Renal cortical epithelial cell (primary cell): ENCODE measurements at places on chromosomes 7 and 10.

DNA sequence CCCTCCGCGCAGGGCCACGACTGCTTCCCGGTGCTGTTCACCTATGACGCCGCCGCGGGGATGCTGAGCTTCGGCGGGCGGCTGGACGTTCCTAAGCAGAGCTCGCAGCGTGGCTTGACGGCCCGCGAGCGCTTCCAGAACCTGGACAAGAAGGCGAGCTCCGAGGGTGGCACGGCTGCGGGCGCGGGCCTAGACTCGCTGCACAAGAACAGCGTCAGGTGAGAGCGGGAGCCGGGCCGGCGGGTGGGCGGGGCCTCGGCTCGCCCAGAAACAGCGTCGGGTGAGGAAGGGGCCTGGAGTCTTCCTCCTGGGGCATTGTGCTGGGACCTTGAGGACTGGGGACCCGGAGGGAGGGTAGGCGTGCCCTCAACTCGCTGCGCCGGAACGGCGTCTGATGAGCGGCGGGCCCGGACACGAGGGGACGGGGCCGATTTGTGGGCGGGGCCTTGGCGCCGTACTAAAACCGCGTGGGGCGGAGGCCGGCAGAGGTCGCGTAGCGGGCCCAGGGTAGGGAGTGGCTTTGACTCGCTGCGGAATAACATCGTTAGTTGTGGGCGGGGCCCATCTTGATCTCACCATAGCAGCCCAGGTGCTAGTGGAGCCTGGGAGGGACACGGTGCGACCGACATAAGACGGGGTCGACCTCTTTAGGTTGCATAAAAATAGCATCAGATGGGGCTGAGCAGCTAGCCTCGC, 15.6 kb downstream of the PDAP1 start:
- DNase-seq: no peak

DNA sequence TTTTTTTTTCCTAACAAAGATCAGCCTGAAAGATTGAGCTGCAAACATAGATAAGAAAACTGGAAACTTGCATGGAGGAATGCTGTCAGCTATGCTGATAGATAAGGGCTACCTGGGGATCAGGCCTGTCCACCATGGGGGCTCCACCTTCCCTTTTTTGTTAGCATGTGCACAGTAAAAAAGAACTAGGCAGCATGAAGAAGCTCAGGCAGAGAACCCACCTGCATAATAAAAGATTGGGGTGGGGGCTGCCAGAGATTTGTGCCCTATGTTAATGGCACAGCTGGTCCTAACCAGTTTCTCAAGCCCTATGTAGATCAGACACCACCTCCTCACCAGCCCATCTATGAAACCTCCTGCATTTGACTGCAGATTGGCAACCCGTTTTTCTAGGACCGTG, 45.4 kb upstream of the CACNB2 start:
- no peak for DNase-seq

- no peak for DNase-seq
Observed at GRCh38 chr7:4808026-4808425, 32.6 kb downstream of the AP5Z1 start.

- no peak for DNase-seq
Observed at GRCh38 chr7:139989366-139990141, 73.2 kb downstream of the PARP12 start.
